CD4-positive, alpha-beta T cell treated with Interleukin-4 for 4 hours (primary cell): ENCODE measurements at places on chromosomes 2 and 18.
A peak's percentile ranks its signal among the peaks of the same experiment; 100 is the strongest.

DNA sequence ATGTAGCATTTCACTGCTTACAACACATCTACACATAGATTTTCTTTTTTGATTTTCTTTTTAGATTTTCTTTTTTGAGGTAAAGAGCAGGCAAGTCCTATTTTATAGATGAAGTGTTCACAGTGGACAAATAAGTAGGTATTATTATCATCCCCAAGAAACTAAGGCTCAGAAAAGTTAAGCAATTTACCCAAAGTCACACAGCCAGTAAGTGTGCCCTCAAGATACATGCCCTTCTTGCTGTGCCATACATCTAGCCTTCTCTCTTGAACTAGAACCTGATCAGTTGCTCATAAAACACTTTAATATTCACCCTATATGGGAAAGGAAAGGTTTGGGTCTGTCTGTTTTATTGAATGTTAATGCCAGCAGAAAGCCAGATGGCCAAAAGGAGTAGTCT lies 50.3 kb downstream of the DAPL1 start:
- DNase-seq, result no peak

DNA sequence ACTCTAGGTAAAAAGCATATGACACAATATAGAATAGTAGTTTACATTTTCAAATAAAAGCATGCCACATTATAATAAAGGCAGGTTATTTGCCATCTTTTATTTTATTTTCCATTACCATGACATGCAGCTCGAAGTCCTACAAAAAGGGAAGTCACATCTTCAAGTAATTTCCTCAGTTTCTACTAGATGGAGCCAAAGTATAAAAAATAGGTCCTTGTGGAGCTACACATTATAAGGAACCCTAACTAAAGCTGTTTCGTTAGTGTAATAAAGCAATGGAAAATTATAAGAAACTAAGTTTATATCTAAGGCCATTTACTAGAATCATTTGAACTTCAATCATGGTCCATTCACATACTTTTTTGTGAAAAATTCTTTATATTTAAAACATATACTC lies 674.5 kb downstream of the KCNJ3 start:
- peak; percentile 3 for DNase-seq

GRCh38 chr18:3605954-3606443 lies 156.0 kb downstream of the TGIF1 start:
- DNase-seq, result peak; percentile 43

GRCh38 chr18:37611614-37612279 lies 46.1 kb upstream of the CELF4 start:
- DNase-seq, result no peak

DNA sequence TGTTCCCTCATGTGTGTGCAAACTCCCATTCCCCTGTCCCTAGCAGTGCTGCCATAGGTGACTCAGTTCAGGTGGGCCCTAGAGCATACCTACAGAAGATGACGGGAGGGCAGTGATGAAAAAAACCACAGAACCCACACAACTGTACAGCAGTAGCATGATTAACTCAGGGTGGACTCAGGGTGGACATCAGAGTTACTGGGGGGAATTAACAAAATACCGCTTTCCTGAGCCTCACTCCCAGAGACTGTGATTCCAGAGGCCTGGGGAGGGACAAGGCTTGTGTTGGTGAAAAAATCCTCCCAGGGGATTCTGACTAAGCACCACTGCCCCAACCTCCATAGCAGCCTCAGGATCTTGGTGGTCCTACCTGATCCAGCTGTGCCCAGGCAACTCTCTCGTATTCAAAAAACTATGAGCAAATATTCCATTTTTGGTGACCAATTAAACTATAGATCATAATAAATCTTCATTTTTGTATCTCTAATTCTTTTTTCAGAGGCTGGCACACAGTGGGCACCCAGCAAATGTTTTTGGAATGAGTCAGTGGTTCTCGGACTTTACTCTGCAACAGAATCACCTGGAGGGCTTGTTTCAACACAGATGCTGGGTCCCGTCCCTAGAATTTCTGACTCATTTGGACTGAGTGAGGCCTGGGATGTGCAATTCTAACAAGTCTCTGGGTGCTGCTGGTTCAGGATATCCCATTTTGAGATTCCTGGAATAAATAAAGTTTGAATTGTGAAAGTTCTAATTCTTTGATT lies 84.1 kb upstream of the NABP1 start:
- no peak for DNase-seq

DNA sequence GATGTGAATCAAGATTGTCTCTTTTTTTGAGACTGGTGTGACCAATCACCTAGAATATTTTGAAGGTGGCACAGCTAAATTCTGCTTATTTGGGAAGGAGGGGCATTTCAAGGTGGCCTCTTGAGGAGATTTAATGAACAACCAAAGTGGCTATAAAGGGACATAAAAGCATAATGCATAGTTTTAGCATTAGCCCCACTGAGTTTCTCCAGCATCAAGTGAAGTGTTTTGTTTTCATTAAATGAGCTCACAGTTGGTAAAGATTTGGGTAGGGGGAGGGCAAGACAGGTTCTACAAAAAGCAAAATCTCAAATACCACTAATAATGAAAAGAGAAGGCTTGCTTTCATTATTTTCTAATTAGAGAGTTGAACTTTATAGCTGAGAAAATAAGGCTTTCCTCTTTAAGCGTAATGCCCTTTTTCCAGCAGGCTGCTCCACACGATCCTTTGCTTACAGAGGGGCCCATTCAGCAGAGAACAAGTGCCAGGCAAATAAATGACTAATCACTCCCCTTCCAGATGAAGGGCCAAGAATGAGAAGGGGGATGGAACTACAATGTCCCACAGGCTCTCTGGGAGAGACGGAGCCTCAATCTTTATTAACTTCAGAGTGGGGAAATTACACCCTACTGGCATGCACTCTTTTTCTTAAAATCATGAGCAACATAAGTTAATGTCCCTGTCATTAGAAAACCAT lies 35.9 kb downstream of the LHCGR start:
- no peak for DNase-seq

DNA sequence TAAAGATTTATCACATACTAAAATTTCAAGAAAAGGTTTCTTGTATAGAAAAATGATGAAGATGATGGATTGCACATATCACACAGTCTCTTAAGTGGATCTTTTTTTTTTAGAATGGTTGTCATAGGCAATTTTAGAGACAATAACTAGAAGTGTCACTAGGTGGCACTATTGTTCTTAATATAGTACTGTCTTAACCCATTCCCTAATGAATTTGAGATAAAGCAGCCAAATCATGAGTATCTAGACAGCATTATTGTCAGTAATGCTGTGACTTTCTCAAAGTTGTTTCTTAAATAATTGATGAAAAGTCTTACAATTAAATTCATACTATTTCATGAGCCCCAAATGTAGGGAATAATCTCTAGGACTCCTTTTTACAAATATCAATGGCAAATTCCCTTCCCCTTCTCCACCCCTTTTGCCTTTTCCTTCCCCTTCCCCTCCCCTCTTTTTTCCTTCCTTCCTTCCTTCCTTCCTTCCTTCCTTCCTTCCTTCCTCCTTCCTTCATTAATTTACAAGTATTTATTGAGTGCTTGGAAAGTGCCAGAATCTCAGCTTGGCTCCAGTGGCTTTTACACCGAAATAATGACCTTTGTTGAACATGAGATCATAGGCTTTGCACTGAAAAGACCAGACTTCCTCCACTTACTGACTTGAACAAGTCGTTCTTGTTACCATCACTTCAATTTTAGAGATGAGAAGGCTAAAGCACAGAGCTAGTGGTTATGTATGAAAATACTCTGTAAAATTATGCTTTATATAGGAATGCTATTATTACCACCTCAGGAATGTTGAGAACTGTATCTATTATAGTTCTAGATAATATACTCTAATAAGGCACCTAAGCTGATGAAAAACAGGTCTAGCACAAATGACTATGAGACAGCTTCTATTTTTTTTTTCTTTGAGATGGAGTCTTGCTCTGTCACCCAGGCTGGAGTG lies 19.8 kb downstream of the MYL12B start:
- peak; percentile 80 for DNase-seq

DNA sequence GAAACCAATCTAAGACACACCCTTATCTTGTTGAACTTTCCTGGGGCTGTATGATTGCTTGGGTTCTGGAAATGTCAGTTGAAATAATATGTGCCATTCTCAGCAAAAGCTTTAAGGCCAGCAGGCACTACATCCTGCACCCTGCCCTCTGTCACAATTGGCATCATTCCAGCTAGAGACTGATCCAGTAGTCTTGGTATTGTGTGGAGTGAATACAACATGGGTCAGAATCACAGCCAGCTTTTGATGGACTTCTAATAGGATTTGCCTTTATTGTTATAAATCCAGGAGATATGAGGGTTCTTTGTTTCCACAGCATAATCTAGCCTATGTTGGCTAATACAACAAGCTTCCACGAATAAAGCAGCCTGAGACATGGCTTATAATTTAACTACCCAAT lies 617.0 kb upstream of the CDH2 start:
- DNase-seq, result no peak

DNA sequence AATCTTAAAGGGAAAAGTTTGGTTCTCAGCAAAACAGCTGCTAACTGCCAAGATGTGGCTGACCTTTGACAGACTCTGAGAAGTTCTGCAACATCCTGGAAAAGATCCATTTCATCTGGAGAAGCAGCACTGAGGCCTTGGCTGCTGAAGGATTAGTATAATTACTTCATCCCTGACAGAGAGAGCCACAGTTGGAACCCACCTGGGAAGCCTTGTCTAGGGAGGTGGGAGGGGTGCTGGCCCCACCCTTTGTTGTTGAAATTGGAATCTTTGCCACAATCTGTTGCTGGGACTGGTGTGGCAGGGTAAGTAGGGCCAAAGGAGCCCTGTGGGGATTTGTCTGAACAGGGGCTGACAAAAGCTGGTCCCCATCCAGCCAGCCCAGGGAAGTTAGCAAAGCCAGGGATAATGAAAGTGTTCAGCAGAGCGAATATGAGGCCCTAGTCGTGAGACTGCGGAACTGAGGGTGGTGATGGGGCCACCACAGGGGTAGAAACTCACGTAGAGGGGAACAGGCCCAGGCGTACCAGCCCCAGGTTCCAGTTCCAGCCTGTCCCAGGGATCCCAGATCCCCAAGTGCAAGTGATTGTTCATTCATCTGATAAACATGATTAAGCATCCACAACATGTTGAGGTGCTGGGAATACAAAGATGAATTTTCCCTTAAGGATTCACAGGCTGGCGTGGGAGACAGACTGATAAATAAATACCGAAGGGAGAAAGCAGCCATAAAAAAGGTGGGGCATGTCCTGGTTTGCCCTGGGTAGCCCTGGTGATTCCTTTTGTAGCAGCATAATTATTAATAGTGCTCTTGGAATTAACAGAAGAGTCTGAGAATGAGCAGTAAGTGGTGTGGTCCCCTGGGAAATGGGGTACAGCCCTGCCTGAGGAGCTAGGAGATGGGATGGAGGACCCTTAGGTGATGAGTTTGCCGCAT lies 60.0 kb downstream of the MYO1B start:
- DNase-seq, result no peak

DNA sequence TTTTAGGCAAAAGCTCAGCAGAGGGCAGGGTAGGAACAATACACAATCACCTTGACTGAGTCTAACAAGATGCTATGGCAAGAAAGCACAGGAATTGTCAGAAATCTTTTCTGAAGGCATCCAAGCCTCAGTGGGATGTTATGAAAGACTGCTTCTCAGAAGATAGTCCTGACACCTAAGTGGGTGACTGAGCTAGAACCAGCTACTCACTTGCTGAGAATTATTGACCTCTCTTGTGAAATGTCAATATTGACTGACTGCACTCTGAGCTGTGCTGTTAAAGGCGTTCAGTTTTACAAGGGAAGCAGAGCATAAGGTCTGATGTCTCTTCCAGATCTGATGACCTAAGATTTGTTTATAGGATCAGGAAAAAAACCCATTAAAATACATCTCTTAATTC lies 46.1 kb downstream of the TACR1 start:
- DNase-seq, result no peak

DNA sequence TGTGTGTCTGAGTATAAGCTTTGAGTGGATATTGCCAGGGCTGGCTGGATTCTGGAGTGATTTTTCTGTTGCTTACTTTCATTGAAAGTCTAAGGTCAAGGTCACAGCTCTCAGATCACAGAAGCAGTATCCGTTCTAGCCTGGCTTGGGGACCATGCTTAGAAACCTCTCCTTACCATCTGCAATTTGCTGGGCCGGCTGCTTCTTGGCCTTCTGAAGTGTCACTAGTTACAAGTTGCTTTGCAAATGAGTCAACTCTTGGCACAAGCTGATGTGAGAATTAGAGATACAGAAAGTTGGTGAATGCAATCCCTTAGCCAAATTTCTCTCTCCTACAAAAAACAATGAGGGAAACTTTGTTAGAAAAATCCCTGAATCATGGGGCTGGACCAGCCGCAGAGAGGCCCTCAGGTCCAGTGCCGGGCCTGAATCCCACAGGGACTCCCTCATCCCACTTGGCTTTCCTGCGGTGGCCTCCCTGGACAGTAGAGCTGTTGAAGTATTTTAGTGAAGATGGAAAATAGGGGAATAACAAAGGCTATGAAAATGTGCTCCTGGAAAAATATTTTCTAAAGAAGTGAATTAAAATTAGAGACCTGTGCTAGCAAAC lies 92.7 kb upstream of the CNGA3 start:
- no peak for DNase-seq

- DNase-seq, result no peak
Measured at GRCh38 chr2:10196110-10196892, 73.8 kb downstream of the RRM2 start.
